Naive thymus-derived CD8-positive, alpha-beta T cell (primary cell): ENCODE measurements at places on chromosomes 12 and 14.

- DNase-seq = no peak
These were observed 7.9 kb downstream of the C1S start for GRCh38 chr12:7068240-7068993.

- no peak for DNase-seq
These were observed 176.1 kb downstream of the FUT8 start for GRCh38 chr14:65588426-65589140.

- no peak for DNase-seq
These were observed 1.1 kb downstream of the RHNO1 start for GRCh38 chr12:2877953-2878732.

GRCh38 chr14:101476258-101476915 is 84.9 kb upstream of the DIO3 start:
- DNase-seq = no peak

GRCh38 chr12:115412831-115413230 is 728.9 kb upstream of the TBX3 start:
- DNase-seq = no peak

DNA sequence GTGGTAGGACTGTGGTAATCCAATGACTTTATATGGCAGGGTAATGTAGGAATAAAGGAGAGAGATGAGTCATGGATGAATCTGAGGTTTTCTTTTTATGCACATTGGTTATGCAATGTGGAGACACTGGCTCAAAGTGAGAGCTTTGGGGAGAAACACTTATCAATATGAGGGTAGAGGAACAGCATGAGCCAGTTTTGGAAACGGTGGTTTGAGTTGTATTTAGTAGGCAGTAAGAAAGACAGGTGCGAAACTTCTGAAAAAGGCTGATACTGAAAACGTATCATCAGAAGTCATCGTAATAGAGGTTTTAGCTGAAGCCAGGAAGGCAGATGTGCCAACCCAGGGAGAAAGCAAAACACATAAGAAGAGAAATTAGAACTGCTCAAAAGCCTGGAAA is 854.8 kb upstream of the SEL1L start:
- DNase-seq = no peak

GRCh38 chr12:7581046-7581445 is 77.5 kb upstream of the CD163 start:
- DNase-seq = no peak

- no peak for DNase-seq
These were observed 21.6 kb downstream of the NCOR2 start for GRCh38 chr12:124545508-124546418.

DNA sequence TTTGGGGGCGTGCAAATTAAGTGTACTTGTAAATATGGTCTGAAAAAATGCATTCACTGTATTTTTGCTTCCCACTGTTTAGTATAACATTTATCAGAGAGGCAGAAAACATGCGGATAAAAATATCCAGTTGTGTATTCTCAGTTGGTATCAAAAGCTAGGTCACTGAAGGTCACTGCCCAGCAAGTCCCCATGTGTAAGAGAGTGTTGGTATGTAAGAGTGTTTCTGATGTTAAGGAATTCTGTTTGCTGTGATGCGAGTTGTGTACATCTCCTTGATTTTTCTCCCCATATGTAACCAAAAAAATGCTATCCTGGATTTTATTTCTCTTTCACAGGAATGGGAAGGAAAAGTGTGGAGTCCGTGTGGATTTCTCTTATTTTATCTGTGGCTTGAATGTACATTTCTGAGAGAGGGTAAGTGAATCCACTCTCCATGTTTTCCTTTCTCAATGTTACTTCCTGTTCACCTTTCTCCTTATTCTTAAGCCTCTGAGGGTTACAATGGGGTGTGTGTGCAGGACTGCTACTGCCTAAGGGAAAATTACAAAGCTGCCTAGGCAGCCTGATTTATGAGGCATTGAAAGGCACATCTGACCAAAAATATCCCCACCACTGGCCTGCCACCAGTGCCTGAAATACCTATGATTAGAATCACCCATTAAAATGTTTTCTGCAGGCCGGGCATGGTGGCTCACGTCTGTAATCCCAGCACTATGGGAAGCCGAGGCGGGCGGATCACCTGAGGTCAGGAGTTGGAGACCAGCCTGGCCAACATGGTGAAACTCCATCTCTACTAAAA is 97.9 kb upstream of the USP44 start:
- no peak for DNase-seq

- no peak for DNase-seq
These were observed 1221.0 kb downstream of the AACS start for GRCh38 chr12:126286203-126286602.

DNA sequence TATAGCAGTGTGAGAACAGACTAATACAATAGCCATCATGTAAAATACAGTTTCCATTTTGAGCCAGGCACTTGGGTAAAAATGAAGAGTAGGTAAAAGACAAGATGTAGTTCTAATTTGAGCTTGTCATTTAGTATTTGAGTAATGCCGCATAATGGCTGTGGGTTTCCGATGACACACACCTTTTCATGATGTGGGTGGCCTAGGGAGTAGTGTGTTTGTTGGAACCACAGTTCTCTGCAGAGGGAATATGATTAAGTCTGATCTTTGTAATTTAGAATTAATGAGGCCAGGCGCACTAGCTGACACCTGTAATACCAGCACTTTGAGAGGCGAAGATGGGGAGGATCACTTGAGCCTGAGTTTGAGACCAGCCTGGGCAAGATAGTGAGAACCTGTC is 61.8 kb downstream of the RCOR1 start:
- no peak for DNase-seq

DNA sequence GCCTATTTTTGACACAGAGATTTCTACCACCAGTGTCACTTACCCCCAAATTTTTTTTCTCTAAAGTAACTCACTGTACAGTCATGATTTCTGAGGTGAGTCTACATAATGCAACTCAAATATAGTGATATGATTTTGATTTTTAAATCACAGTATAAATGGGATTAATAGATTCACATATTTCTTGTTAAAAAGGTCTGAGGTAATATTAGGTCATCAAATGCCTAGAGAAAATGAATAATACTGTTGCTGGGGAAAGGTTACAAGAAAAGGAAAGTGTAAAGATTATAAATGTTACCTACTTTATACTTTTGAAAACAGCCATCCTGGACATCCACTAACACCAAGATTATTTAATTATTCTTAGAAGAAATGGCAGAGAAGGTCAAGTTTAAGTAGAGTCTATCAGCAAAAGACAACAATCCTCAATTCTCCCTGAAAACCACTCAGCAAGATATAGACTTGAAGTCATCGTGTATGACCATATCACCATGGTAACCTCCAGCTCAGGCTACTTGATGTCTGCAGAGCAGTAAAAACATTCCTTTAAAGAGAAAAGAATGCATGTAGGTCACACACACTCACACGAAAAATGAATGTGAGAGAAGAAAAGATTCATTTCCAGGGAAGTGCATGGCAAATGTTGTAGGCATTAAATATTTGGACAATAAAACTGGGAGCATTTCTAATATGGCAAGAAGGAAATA is 58.7 kb downstream of the CCDC59 start:
- no peak for DNase-seq

DNA sequence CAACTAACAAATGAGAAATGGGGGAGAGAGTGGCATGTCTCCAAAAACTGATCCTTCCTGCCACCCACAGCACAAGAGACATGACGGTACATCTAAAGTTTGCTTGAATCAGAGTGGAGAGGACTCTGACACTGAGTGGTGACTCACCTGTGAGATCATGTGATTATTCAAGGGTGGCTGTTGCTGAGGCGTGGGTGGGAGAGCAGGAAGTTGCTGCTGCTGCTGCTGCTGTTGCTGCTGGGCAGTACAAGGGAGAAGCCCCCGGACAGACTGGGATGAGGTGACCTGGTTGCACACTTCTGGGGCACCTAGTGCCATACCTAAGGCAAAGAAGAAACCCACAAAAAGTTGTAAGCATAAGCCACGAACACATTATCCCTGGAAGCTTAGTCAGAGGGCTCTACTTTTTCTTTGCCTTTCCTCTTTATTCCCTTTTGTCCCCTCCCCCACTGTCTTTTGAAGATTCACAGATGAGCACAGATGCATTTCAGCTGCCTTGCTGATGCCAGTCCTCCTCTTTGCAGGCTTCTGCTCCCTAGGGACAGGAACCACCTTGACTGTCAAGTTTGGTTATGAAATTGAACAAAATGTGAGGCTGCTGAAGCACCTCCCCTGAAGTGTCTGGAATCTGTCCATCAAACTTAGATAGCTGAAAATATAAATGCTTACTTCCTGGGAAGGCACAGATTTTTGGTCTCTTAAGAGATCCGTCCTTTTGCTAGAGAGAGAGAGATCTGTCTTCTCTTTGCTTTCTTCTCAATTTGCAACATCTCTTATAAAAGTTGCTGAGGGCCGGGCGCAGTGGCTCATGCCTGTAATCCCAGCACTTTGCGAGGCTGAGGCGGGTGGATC is 29.4 kb upstream of the STAC3 start:
- peak; percentile 59 for DNase-seq

GRCh38 chr12:47963340-47964040 is at the start of gene TMEM106C:
TSS of gene TMEM106C (plus strand) at chr12:47963596. CDS start at chr12:47964237, 641 bp downstream.
- DNase-seq = peak; percentile 94

- DNase-seq = no peak
These were observed 8.7 kb downstream of the KCNA5 start for GRCh38 chr12:5052348-5052747.

DNA sequence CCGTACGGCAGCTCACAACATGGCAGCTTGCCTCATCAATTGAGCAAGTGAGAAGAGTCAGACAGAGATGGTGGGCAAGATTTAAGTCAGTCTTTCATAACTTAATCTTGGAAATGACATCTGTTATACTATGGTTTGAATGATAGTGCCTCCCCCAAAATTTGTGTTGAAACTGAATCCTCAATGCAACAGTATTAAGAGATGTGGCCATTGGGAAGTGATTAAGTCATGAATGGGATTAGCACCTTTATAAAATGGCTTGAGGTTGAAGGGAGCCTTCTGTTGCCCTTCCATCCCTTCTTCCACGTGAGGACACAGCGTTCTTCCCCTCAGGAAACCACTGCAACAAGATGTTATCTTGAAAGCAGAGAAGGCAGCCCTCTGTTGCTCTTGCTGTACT is 124.2 kb downstream of the C12orf75 start:
- DNase-seq = no peak

DNA sequence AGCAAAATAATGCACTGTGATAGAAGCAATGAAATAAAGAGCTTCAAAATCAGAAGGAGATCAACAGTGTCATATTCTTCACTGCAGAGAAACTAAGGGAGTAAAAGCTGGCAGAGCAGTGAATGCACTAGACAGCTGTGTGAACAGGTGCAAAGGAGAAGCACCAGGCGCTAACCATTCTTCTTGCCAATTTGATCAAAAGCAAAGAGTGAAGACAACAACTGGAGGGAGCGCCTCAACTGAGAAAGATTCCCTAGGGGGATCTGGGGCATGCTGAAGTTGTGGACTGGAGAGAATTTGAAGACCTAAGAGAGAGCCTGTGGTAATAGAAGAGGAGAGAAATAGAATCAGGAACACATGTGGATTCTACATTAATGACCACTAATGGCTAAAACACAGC is 50.4 kb upstream of the OVCH1 start:
- DNase-seq = no peak

DNA sequence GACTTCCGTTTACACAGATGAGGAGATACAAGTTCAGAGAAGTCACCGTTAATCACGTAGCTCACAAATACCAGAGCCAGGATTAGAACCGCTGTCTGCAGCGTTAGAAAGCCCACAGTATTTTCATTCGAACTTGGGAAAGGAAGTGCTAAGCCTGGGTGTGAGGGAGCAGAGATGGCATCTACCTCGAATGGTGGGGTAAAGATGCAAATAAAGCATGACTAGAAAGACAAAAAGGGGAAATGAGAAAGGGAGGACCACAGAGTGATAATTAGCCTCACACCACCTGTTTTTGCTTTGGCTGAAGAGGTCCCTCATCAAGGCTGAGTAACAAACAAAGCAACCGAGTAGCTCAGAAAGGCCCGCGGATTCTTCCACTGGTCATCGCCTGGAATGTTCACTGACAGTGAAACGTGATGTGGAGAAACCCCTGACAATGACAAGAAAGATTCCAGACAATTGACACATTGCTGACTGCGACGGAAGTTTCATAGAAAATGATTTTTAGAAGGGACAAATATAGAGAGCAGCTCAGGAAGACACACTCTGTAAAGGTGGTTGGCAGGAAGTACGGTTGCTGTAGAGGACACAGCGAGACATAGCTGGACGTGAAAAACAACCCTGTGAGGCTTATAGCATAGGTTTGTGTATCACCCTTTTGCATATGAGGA is 31.5 kb upstream of the BHLHE41 start:
- no peak for DNase-seq

DNA sequence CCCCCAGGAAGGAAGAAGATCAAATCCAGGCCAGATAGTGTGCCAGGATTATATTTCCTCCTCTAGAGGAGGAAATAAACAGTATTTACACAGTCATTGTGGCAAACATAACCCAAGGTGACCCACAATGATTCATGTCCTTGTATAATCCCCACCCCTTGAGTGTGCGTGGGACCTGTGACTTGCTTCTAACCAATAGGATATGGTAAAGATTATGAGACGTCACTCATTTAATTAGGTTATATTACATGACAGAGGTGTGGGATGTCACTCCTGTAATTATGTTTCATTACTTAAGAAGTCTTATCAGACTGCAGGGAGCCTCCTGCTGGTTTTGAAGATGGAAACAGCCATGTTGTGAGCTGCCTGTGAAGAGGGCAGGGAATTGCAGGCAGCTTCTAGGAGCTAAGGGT is 12.2 kb upstream of the CATSPERB start:
- no peak for DNase-seq

- peak; percentile 36 for DNase-seq
These were observed 52.5 kb downstream of the BEGAIN start for GRCh38 chr14:100534528-100535286.

GRCh38 chr12:52913431-52913821 is 8.6 kb upstream of the KRT8 start:
- DNase-seq = no peak

DNA sequence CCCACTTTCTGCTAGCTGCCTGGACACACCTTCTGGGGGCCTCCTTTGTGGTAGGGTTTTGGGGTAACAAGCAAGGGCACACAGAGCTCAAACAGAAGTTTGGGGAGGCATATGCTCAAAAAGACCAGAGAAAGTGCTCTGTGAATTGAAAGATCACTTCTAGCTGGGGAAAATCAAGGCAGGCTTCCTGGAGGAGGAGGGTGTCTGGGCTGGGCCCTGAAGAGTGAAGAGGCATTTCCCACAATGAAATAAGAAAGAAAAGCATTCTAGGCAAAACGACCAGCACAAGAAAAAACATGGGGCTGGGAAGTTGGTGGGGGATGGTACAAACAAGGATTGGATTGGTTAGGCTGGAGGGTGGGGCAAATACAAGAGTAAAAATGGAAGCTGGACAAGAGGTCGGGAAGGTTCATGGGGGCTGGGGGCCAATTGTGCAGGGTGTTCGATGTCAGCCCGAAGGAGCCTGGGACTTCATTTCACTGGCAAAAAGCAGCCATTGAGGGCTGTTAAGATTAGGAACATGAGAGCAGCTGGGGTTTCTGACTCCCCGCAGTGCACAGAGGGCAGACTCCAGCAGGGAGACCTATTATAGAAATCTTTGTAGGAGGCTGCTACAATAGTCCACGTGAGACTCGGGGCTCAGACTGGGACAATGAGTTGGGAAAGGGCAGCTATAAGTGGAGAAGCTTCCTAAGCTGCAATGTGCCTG is 51.5 kb upstream of the CMKLR1 start:
- DNase-seq = no peak

- DNase-seq = no peak
These were observed 215.3 kb upstream of the PKP2 start for GRCh38 chr12:33111850-33112249.

GRCh38 chr12:124475295-124476010 is 92.0 kb downstream of the NCOR2 start:
- no peak for DNase-seq
